DMS 273 treated with DMSO at 0.1 percent for 48 hours (cell line): ENCODE measurements at places on chromosomes 12 and 14.
A peak's percentile ranks its signal among the peaks of the same experiment; 100 is the strongest.

- DNase-seq, result no peak
Observed at GRCh38 chr12:88206601-88207000, 64.5 kb downstream of the TMTC3 start.

DNA sequence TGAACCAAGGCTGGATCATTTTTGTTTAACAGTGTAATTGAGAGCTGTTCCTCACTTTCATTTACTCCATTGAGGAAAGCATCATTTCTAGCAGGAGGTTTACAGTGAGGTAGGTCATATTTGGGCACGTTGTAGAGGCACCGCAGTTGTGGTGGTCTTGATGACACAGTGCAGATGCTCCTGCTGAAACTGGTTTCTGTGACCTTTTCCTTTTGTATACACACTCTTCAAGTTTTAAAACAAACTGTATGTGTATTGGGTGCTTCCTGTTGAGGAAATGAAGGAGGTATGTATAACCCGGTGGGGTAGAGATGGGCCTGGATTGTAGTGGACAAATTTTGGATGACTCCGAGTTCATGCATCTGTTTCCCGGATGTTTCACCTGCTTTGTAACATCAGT is 456.3 kb upstream of the RGS6 start:
- no peak for DNase-seq

DNA sequence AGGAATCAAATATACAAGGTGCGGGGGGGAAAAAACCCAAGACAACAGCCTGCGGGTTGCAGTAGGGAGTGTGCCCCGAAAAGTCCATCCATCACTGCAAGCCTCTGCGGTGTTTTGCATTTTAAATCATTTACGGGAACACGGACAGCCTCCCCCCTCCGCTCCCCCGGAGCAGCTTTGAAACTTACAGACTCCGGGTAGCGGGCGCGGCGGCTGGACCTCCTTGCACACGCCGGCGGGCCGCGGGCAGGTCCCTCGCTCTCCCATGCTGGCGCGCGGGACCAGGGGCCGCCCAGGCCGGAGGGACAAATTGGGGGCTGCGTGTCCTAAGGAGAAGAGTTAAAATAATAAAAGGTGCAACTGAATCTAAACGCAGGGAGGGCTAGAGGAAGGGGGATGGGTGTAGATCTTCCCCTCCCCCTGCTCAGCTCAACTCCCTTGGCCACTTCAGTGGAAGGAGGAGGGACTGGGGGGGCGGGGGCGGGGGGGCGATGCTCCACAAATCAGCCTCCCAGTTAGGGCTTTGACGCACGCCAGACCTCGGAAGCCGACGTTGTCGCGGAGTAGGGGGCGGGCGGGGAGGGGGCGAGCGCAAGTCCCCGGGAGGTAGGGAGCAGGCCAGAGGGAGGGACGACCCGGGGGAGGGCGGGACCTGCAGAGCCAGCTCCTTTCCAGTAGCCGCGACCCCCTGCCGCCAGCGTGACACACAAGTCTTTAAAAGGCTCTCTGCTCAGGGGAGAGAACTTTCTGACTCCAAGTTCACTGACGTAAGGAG is at the start of gene KCNJ8:
Gene KCNJ8, minus strand, starts transcription at position 349 of the 775 bp plus-strand sequence. CDS start 1,090 bp downstream, outside the sequence.
- DNase-seq, result no peak

GRCh38 chr12:6219980-6220379 is 19.8 kb downstream of the CD9 start:
- DNase-seq, result no peak

GRCh38 chr14:60327447-60328331 is 78.7 kb downstream of the PPM1A start:
- peak; percentile 48 for DNase-seq

DNA sequence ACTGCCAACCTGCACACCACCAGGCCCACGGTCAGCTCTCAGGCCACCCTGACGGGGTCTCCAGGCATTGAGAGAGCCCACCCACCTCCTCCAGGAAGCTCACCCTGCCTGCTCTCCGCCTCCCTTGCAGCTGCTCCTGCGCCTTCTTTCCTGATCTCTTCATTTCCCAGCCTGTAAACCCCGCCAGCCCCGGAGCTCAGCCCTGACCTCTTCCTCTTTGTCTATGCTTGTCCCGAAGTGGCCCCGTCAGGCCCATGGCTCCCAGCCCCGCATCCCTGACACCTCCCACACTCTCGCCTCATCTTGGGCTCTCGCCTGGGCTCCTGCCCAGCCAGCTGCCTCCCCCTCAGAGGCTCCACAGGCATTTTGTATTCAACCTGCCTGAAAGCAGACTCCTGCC is 139.3 kb downstream of the CALM1 start:
- DNase-seq, result no peak

DNA sequence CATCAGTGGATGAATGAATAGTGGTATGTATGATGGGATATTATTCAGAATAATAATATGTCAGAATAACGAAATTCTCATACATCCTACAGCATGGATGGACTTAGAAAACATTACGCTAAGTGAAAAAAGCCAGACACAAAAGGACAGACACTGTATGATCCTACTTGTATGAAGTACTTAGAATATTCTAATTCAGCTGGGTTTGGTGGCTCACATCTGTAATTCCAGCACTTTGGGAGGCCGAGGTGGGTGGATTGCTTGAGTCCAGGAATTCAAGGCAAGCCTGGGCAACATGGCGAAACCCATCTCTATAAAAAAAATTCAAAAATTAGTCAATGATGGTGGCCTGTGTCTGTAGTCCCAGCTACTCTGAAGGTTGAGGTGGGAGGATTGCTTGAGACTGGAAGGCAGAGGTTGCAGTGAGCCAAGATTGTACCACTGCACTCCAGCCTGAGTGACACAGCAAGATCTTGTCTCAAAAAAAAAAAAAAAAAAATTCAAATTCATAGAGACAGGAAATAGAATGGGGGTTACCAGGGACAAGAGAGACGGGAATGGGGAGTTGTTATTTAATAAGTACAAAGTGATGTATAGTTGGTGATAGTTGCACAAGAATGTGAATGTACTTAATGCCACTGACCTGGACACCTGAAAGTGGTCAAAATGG is 132.3 kb downstream of the CHST11 start:
- DNase-seq, result no peak

DNA sequence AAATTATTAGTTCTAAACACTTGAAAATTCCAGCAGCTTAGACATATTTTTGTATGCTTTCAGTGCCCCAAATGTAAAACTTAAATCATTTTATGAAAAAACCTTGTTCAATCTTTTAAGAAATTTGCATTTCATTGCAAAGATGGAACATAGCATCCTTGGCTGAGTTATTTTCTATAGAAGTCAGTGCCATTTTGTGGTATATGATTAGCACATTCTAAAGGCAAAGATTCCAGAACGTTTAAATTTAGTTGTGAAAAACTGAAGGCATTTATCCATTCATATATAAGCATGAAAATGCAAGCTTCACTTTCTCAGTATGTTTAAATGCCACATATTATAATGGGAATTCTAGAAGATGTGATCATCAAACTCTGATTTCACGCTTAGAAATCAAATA is 332.1 kb downstream of the APAF1 start:
- no peak for DNase-seq

DNA sequence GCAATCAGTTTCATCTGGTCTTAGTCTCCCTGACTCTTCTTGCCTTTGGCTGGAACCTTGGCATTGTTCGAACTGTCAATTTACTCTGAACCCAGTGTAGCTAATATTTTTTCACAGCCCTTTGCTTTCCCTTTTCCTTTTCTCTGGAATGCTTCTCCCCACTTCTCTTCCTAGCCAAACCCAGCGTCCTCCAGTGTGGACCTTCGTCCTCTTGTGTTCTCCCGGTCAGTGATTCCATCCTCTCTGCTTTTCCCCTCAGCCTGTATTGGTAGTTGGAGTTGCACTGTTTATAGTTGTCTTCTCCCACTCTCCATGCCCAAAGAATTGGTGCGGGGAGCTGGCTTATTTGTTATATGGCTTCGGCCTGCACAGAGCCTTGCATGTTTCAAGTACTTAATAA is 9.4 kb downstream of the ACVR1B start:
- no peak for DNase-seq

DNA sequence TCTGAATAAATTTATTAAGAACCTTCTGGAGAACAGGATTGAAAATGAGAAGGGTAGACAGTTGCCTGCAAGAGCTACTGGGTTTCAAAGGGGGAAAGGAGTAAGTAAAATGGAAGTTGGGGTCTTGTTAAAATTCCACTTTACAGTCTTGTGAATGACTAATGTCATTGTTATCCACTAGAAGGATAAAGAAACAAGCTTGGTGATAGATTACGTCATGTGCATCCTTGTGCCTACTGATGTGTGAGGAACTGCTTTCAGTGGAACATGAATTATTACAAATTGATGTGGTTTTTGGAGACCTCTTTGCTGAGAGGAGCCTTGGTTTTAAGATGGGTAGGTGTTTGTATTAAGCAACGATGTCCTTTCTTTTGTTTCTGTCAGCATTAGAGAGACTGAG is 272.5 kb upstream of the PRICKLE1 start:
- DNase-seq, result no peak

- no peak for DNase-seq
Observed at GRCh38 chr12:94039914-94040313, 108.5 kb upstream of the PLXNC1 start.

DNA sequence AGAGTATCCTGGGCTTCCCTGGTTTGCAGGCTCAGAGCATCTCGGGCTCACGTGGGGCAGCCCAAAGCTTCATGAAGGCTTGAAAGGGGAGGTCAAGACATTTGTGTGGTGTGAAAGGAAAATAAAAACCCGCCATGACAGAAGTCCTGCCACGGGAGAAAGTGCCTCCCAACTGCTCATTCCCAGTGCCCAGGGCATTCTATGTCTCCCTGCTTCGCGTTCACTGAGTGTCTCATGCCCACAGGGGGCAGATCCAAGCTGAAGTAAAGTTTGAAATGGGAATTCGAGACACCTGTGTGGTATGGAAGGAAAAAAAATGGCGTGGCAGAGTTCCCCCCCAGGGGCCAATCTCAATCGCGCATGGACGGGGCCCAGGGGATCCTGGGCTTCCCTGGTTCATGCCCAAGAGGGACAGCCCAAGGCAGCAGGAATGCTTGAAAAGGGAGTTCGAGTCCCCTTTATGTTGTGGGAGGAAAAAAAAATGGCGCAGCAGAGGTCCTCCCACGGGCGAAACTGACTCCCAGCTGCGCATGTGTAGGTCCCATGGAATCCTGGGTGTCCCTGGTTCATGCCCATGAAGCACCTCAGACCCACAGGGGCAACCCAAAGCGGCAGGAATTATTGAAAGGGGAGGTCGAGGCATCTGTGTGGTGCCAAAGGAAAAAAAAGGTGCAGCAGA is 576.7 kb downstream of the ALG10 start:
- no peak for DNase-seq

DNA sequence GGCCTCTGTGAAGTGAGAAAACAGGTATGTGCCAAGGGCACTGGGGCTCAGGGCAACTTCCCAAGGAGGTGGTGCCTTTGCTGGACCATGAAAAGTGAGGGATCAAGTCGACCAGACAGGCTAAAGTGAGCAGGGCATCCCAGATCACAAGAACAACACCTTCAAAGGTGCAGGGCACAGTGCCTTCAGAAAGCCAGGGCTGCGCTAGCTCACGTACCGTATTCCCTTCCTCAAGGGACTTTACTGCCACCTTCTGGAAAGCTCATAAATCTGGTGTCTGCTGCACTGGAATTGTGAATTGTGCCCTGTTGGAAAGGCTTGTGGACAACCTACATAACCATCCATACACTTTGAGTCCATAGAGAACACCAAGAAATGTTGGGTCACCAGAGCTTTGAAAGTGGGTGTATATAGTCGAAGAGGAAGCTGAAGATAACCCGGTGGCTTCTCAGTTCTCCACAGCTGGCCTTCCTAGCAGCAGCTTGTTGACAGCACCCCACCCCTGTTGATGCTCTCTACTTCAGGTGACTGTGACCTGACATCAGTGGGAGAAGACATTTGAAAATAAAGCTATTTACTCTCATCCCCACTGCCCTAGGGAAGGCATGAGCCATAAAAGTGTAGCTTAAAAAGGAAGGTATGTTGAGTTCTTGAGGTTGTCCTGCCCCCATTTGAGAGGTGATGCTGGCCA is 24.5 kb downstream of the FIGNL2 start:
- DNase-seq, result peak; percentile 12

DNA sequence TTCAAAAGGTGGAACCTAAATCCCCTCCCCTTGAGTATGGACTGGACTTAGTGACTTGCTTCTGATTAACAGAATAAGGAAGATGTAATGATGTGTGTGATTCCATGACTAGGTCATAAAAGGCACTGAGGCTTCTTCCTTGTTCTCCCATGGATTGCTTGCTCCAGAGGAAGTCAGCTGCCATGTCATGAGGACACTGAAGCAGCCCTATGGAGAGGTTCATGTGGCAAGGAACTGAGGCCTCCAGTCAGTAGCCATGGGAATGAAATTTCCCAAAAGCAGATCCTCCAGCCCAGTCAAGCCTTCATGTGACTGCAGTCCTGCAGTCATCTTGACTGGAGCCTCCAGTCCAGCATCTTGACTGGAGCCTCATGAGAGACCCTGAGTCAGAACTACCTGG is 10.7 kb downstream of the TMBIM4 start:
- DNase-seq, result no peak

GRCh38 chr12:52310622-52311284 is 10.4 kb downstream of the KRT83 start:
- DNase-seq, result no peak

GRCh38 chr14:96250485-96250884 is 5.5 kb upstream of the BDKRB1 start:
- DNase-seq, result no peak

DNA sequence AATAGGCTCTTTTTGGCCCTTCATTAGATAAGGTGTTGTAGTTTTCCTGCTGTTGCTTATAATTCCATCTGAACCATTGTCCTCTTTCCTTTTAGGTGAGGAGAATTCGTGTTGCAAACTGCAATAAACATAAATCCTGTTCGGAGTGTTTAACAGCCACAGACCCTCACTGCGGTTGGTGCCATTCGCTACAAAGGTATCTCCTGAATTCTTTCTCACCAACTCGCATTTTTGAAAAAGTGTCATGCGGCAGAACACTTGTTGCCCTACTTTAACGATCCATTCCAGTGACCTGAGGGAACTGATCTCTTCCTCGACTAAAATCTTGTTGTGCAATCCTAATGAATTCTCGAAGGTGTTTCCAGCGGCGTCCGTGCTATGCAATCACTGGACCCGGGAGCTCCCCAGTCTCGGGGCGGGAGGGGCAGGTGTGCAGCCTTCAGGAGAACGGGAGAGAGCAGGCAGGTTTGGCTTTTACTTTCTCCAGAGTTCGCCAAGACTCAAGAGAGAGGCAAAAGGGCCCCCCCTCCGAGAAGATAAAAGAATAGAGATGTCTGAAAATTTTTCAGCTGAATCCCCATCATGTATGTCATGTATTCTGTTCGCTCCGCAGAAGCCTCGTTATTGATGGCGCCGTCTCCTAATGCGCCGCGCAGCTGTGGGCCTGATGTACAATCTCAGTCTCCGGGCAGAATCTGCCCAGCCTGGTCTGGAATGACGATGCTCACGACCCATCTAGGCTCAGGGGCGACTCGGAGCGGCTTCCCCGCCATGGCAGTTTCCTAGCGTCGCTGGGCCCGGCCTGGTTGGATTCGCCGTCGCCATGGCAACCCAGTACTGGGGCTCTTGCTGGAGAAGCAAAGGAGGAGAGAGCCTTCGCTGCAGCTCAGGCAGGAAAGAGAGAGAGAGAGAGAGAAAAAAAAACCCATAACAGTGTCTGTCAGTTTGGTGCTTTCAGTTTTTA is 38.2 kb downstream of the PLXNC1 start:
- no peak for DNase-seq

DNA sequence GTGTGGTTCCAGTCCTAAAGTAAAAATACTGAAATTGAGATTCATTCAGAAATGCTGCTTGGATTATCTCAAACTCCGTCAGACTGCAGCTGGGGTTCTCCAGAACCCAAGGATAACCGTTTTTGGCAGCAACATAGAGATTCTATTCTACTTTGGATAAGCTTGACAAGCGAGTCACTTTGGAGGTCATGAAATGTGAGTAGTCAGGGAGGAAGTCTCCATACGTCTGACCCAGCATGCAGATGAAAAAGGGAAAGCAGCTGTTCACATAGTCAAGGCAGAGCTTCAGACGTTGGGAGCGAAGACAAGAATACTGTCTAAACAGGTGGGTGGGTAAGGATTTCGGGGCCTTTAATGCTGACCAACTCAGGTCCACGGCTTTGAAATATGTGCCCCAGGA is 14.9 kb upstream of the HSP90B1 start:
- DNase-seq, result no peak
